Ecto neural progenitor cell (in vitro differentiated cells): ENCODE measurements at places on chromosomes 2 and 18.

DNA sequence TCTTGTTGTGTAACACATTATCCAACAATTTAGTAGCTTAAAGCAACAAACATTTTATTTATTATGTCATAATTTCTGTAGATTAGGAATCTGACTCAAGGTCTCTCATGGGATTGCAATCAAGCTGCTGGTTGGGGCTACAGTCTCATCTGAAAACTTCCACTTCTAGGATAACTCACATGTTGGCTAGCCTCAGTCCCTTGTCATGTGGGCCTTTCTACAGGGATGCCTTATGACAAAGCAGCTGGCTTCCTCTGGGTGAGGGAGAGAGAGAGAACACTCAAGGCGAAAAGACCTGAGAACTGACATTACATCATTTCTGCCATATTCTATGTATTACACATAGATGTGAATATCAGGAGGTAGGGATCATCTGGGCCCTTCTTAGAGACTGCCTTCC, 317.9 kb upstream of the VRK2 start:
- no peak for DNase-seq

GRCh38 chr2:20184067-20184938, 40.6 kb downstream of the SDC1 start:
- no peak for DNase-seq

DNA sequence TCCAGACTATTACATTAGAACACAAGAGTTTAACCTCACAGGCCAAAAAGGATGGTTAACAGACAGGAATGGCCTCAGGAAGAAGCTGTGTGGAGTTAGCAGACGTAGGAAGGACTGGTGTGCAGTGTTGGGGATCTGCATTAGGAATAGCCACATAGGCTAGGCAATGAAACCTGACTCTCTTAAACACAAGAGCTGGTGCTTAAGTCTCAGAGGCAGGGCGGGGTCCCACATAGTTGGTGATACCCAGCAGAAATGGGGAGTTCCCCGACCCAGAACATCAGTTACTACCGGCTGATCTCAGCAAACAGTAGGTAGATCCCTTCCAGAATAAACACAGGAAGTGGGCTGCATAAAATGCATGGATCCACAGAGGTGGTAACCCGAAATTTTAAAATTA, 64.1 kb downstream of the CCDC93 start:
- no peak for DNase-seq

DNA sequence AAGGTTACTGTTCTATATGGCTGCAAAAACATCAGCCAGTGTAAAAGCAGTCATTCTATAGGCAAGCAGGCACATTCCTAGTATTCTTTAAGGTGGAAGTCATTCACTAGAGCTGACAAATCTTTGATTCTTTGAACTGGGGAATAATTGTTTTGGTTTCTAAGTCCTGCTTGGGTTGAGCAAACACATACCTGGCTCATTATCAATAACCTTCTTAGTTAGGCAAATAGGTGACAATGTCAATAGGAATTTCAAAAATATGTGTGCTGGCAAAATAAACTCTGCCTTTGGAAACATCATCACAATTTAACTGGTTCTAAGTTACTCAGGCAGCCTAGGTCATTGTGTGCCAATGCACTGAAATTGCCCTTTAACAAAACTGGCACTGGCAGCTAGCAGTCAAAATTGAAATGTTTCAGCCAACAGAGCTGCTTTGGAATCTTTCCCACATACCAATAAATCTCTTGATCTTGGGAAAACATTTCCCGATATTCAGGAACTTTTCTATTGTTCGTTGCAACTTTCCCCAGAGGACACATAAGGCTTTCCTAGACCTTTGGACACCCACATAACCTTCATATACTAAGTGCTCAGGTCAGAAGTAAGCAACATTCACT, 402.0 kb upstream of the MMADHC start:
- no peak for DNase-seq

GRCh38 chr2:165609672-165610071, 140.2 kb downstream of the CSRNP3 start:
- no peak for DNase-seq

DNA sequence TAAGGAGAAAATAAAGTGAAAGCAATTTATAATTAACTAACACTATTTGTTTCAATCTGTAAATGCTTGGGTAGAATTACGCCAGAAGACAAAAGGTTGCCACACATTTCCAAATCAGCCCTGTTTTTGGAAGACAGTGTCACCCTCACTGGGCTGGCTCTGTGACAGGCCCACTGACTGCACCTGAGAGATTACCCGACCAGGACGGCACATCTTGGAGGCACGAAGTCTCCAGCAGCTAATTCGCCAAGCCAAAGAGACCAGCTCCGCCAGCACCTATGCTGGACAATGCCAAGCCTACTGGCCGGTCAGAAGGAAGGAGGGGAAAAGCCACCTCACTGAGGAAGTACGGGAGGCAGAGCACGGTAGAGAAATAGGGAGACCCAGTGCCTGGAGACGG, 61.9 kb downstream of the CYB5A start:
- no peak for DNase-seq

GRCh38 chr2:45888167-45888566, 236.7 kb downstream of the PRKCE start:
- no peak for DNase-seq
